Astrocyte of the spinal cord (primary cell): ENCODE measurements at places on chromosomes 1 and 21.
A peak's percentile ranks its signal among the peaks of the same experiment; 100 is the strongest.

- no peak for DNase-seq
These were observed 152.8 kb downstream of the TTLL7 start for GRCh38 chr1:83846138-83846537.

DNA sequence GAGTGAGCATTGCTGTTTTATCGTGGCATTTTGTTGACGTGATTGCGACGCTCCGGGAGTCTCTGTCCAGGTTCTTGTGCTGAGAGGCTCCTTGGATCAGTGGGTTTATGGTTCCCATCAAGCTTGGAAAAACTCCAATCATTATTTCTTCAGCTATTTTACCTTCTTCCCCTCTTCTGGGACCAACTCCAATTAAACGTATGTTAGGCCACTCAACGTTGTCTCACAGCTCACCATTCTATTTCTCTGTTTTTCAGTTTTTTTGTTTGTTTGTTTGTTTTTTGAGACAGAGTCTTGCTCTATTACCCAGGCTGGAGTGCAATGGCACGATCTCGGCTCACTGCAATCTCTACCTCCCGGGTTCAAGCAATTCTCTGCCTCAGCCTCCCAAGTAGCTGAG lies 8.0 kb downstream of the HES4 start:
- no peak for DNase-seq

- no peak for DNase-seq
These were observed 73.3 kb downstream of the ACBD6 start for GRCh38 chr1:180428782-180429695.

DNA sequence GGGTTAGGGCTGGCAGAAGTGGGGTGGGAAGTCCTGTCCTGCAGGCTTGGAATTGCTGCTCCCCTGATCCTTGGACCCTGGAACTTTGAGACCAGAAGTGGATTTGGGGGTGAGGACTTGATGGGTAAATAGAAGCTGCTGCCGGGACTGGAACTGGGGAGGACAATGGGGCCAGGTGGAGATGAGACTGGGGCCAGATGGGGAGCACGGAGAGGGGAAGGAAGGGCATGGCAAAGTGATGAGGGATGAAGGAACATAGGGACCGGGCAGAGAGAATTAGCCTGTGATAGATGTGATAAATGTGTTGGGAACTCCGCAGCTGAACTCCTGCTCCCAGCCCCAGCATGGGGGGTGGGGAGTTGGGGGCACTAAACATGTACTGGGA lies 637 bp downstream of the NHLH1 start:
- no peak for DNase-seq

DNA sequence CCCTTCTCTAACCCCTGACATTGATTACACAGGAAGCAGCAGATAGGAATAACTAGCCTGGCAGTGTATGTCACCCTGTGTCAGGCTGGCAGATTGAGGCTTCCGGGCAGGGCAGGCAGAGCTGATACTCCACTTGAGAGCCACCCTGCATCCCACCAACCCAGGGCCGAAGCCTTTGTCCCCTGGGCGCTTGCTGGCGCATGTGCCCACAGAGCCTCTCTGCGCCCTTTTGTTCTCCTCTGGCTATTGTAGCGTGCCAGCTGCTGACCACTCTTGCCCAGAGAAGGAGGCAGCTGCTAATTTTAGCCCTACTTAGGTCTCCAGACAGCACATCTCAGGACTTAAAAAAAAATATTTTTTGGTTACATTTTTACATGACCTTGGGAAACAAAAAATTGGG lies 304.9 kb downstream of the HHAT start:
- no peak for DNase-seq

DNA sequence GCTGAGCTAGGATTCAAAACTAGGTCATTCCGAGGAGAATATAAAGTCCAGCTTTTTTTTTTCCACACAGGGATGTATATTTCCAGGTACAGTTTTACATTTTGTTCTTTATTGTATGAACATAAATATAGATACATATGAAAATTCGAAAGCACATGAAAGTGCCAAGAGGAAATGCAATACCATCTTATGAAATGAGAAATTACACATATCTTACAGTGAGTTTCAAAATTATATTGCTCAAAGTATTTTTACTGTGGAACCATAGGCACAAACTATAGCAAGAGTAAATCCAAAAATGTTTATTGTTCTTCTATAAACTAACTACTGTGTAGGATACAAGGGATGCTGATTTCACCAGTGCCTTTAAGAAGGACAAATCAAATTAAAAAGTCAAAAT lies 39.0 kb downstream of the PTPRC start:
- no peak for DNase-seq

GRCh38 chr21:42220138-42220701 lies 1.3 kb downstream of the ABCG1 start:
- peak; percentile 65 for DNase-seq

DNA sequence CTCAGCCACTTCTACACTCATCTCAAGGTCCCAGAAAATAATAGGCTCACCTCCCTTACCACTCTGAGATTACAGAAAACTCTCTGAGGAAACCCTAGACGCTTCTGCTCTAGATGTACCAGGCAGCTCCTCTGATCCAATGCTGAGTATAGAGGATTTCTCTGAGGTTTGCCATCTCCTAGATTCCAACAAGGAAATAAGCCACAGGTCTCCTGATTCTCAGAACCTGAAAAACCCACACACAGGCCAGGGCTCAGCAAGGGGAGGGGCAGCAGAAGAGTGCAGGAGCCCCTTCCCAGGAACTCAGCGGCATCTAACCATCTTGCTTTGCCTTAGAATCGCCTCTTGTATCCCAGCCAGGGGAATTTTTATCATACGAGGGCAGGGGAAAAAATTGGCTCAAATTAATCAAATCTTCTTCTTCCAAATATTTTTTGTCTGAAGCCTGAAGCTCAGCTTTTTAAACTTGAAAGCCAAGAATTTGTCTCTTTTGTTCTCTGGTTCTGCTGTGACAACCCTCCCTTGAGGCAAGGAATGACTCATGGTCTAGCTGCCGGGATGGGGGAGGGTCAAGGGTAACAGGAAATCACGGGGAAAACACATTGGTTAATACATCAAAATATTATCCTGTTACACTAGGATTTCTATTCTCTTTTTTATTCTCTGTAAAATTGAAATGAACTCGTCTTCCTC lies 30.8 kb downstream of the GORAB start:
- DNase-seq, result peak; percentile 91

DNA sequence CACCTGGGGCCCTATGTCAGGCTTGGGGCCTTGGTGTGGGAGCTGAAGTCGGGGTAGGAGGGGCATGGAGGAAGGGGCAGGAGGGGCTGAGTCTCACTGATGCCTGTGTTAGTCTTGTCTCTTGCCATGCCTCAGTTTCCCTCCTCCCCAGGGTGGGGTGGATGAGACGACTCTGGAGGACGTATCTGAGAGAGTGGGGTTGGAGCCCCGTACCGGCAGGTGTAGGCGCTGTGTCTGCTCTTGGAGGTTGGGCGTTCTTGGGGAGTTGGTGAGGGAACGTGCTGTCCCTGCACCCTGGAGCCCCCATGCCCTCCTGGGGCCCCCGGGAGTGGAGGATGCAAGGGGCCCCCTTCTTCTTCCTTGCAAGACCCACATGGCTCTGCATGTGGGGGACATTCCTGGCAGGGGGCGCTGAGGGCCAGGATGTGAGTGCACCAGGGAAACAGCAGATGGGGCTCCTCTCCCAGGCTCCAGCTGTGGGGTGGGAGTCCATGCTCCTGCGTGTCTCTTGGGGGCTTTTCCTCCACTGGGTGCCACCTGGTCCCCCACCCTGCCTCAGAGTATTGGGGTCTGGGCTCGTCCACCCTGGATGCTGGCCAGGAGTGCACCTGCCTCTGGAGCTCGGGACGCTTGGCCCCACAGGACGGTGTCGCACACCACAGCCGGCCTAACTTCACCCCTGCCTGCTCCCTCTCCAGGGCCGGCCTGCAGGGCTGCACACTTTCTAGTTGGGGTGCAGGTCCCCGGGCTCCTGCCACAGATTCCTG lies 1.4 kb upstream of the TNFRSF14 start:
- no peak for DNase-seq
